ENCODE measurements at places on chromosomes 7 and 10.

- ATAC-seq, result peak; percentile 22
Measured at GRCh38 chr10:132397036-132397541, at the start of gene PWWP2B. TSS of gene PWWP2B (plus strand) at chr10:132397200. CDS start at chr10:132397227, 27 bp downstream.

DNA sequence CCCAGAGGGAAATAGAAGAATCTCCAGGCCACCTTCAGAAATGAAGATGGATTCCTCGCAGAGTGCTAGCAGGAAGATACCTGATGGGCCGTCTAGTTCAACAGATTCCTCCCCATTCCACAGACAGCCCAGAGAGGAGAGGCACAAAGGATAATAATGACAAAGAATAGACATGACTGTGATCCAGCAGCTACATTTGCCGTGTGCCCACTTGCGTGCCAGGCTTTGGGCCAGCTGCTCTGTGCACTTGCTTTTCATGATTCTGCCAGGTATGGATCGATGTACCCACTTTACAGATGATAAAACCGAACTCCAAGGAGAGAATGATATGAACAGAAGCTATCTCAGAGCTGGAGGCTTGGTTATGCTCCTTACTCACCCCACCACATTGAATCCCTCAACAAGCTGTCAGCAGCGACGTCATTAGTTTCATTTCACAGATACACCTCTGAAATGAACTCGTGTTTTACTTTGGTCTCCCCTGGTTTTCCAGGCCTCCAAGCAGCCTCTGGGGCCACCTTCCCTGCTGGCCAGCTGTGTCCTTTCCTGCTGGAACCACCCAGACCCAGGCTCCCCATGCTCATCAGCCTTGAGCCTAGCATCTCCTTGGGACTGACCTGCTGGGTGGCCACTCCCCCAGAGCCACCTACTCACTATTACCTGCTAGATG is 11.9 kb upstream of the WDFY4 start:
- ATAC-seq, result no peak

DNA sequence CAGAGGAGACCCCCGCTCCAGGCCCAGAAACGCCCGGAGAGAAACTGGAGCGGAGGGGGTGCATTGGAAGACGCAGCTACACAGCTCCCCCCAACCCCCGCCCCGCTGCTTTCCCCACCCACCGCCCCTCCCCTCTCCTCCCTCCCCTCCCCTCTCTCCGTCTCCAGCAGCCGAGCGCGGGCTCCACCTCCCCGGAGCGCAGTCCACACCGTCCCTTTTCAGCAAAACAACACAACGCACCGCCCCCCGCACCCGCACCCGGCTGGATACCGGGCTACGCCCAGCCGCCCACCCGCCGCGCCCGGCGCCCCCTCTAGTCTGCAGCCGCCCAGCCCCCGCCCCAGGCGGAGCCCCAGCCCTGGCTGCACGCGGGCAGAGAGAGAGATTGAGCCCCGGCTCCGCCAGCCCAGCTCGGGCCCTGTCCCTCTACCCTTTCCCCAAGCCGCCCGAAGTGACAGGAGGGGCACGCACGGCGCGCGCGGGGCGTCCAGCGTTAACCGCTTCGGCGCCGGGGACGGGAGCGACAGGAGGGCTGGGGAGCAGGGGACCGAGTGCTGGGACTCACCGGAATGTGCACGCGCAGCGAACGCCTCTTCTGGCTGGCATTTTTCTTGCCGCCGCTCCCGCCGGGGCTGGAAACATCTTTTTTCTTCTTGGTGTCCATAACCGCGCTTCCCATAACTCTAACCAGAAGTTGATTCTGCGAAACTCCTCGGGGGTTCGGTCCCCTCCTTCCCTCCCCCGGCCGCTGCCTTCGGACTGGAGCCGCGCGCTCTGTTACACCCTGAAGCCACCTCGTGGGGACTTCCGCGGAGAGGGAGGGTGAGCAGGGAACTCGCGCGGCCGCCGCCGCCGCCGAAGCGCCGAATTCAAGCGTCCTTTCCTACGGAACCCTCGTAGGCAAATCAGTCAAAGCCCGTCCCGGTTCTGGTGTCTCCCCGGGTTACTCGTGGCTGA is 695 bp downstream of the PRKAG2 start:
- peak; percentile 57 for ATAC-seq

GRCh38 chr10:125118011-125118611 is 42.3 kb downstream of the CTBP2 start:
- ATAC-seq, result no peak

DNA sequence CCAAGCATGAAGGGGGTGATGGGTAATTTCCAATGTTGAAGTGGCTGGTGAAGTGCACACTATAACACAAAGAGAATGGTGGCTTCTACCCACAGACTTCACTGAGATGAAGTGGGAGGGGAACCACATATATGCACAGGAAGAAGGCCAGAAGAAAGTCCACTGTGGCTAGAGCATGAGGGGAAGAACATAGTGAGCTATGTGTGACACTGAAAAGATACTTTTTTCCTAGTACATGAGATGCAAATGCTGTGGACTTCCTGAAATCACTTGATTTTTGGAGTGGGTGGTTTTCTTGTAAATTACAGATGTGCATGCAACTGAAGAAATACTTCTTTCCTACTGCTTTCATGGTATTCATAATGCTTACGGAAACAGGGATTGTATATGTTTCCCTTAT is 115.6 kb upstream of the PHYHIPL start:
- no peak for ATAC-seq

DNA sequence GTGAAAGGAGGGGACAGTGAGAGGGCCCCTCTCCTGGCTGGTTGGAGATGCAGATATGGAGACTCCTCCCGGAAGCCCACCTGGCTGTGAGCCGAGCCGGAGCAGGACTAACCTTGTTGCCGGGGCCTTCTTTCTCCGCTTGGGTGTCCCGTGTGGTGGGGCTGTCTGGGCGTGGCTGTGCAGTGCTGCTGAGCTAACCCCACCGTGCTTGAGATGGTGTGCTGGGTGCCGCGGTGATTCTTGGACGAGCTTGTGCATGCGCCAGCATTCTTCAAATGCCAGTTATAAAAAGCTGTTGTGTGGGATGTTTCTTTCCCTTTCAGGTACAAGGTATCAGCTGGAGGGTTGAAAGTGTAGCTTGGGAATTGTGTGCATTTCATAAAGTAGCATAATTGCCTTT is 48.8 kb downstream of the DAGLB start:
- no peak for ATAC-seq

GRCh38 chr10:19745672-19746071 is 70.6 kb upstream of the PLXDC2 start:
- no peak for ATAC-seq

DNA sequence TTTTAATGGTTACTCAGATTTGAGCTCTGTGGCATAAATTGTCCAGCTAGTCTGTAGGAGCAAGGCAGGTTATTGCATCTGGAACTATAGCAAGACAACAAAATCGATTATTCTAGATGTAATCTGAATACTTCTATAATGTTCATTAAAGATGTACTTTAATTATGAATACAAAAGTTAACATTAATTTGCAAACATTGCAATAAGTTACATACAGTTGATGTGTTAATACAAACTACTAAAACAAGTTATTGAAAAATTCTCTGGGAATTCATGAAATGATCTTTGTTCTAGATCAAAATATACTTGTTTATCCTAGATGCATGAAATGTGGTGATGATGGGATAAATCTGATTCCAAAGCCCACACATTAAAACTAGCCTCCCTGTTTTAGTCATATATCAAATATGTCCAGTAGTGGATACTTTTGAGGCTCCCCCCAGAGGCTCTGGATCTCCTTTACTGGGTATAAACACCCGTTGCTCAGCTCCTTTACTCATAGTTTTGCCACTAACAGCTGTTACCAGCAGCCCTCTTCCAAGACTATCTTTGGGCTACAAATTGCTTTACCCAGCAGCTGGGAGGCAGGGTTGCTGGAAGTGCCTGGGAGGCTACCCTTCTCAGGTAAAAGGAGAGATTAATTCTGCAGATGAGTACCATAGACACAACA is 78.1 kb downstream of the ARL4A start:
- ATAC-seq, result no peak

GRCh38 chr10:29479081-29479925 is 155.5 kb downstream of the SVIL start:
- no peak for ATAC-seq

- no peak for ATAC-seq
Measured at GRCh38 chr7:40822861-40823260, 688.1 kb downstream of the SUGCT start.

- ATAC-seq, result no peak
Measured at GRCh38 chr10:52279546-52279945, 34.5 kb upstream of the DKK1 start.

DNA sequence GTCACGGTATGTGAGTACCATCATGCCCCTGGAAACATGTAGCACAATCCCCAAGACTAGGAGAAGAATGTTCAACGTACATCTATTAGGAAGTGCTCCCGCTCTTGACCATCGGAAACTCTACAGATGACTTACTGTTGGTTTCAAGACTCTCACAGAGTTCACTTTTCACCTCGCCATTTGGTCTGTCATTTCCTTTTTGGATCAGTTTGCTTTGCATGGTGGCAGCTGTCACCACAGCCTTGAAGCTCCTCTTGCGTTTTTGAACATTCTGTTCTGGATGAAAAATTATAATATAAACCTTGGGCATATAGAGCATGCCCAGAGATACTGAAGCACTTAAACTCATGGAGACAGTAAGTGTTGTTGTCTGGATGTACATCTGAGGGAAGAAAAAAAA is 806.8 kb downstream of the GRM8 start:
- ATAC-seq, result no peak

DNA sequence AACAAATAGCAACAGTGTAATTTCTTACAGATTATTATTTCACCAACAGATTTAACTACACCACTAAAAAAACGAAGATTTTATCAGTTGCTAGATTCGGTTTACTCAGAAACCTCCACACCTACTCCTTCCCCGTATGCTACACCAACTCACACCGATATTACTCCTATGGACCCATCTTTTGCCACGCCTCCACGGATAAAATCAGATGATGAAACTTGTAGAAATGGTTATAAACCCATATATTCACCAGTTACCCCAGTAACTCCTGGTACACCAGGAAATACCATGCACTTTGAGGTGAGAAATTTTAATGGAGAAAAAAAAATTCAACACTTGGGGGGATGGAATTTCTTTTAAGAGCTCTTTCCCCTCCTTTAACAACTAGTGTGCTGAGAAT is 92.5 kb downstream of the KMT2E start:
- peak; percentile 78 for ATAC-seq

DNA sequence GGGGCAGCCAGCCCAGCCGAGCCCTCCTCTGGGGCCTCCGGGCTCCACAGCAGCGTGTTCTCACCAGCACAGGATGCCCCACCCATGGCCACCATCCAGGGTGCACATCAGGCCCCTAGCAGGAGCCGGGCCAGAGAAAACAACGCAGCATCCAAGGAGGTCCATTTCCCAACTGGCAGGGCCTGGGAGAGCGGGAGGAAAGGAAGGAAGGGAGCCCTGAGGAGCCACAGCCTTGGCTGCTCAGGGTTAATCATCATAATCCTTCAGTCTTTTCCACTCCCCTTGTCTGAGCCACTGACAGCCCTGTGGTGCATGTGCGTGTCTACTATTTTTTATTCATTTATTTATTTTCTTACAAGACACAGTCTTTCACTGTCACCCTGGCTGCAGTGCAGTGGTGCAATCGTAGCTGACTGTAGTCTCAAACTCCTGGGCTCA is 3.6 kb downstream of the PLAC9 start:
- ATAC-seq, result no peak

- ATAC-seq, result no peak
Measured at GRCh38 chr7:151372612-151373265, 31.1 kb downstream of the NUB1 start.

- no peak for ATAC-seq
Measured at GRCh38 chr10:4511509-4511908, 314.5 kb upstream of the AKR1E2 start.

DNA sequence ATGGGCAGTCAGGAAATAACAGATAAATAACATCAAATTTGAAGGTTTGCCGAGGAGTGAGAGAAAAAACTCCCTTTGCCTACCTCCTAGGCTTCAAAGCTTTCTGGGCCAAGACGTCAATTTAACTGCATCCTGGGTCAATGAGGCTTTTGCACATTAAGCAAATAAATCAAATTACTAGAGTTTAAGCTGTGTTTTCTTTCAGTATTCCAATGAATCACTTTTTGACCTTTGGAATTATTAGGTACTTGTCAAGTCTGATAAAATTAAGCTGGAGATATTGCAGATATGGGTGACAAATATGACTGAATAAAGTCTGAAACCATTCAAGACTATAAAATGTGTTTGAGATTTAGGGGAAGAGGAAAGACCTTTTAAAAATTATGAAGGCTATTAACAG is 22.2 kb downstream of the GLUD1 start:
- ATAC-seq, result no peak

DNA sequence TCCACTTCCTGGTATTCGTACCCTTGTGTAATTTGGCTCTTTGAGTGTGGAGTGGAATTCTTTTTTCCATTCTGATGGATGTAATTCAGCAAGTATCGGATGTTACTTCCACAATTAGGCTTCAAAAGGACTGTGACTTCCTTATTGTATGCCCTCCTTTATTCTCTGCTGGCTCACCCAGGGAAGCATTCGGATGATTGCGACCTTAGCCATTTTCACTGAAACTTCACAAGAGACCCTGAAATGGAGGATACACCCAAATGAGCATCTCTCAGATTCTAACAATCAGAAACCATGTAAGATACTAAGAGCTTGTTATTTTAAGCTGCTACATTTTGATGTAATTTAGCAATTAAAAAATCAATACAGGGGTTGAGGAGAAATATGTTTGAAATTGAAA is 493.1 kb downstream of the DNAJB9 start:
- ATAC-seq, result no peak

DNA sequence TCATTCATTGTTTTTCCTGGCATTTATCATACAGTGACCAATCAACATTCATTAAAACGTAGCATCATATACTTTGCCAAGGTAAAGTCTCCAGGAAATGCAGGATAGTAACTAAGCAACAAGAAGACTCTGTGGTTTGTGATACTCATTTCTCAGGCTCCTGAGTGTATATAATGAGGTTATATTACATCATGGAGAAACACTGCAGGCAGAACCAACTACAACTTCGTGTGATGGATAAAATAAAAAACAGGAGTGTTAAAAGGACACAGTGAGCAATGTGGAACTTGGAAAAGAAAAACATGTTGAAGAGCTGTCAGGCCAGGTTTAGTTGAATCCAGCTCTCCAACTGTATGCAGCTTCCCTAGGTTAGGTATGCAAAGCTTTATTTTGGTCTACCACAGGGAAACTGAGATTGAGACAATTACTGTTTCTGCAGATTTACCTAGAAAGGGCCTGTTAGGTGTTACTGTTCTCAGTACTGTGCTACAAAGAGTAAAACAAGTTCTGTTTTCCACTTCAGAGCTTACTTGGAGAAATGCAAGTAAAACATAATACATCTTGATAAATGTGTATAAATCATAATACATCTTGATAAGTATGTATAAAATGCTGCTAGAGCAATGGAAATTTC is 7.8 kb upstream of the CCNY start:
- ATAC-seq, result peak; percentile 72

GRCh38 chr7:139735912-139736595 is 41.7 kb downstream of the HIPK2 start:
- no peak for ATAC-seq

GRCh38 chr10:107163881-107164861 is at the start of gene SORCS1:
TSS of gene SORCS1 (minus strand) at chr10:107164706.
- ATAC-seq, result no peak

GRCh38 chr7:69062020-69062765 is 536.1 kb upstream of the AUTS2 start:
- ATAC-seq, result no peak

All from activated CD4-positive, CD25-positive, alpha-beta regulatory T cell treated with anti-CD3 and anti-CD28 coated beads, Interleukin-2, amount 50 U/mL, for 24 hours (primary cell).